Fibroblast of skin of left quadriceps (primary cell): ENCODE measurements at places on chromosomes 7 and 10.
A peak's percentile ranks its signal among the peaks of the same experiment; 100 is the strongest.

DNA sequence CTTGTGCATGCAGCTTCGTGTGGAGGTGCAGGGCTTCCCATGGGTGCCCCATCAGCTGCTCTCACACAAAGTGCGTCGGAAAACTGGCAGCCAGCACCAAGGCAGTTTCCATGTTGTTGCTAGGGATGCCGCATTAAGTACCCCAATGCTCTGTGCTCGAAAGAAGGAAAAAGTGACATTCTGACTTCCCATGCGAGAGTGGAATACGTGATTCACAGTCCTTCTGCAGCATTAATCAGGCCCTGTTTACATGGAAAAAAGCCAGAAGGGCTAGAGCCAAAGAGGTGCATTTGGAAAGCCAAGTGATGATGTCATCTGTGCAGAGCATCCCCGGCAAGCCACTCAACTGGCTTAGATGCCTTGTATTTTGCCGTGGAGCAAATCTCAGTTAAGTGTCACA, 258.3 kb downstream of the GATA3 start:
- no peak for DNase-seq

DNA sequence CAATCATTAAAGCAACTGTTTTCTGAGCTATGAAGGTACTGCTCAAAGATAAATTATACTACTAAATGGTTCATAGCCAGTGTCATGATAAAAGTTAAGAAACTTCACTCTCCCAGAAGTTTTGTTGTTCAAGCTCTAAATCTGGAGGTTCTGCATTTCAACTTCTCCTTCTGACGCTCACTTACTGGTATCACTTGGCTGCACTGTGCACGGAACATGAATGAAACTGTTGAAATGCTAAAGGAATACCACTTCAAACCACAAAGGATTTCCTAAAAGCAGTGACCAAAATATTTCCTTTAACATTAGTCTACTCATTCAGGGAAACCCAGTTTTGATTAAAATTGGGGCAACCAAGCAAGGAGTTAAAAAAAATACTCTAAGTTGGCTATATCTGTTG, 93.6 kb downstream of the UBE2H start:
- DNase-seq, result no peak

DNA sequence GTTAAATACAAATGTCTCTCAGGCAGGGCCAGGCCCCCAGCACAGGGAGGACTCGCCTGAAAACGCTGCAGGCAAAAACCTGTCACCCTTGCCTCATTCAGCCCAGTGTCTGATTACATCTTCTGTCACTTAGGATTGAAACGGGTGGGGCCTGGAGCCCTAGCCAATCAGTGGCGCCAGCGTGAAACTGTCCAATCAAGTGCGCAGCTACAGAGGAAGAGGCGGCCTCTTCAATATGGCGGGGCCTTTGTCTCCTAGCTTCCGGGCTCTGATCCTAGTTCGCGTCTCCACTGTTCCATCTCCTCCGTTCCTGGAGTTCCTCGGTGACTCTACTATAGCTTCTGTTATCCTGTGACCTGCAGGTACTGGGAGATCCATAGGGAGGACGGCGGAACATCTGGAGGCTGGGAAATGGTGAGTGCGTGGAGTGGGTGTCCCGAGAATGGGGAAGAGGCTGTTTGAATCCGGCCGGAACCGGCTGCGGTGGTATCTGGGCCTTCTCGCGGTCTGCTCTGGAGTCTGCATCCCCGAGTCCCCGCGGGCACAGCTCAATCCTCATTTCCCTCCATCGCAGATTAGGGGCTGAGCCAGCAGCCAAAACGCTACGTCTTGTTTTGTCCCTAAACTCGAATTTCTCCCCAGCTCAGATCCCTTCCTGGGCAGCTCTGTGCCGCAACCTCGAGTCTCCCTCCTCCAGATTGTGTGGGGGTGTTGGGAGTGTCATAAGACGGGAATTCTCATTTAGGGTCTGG, at the start of gene ZNF736:
Gene ZNF736, plus strand, starts transcription at position 222 of the 752 bp plus-strand sequence. Its CDS starts 190 bp downstream, at position 412.
- peak; percentile 87 for DNase-seq

DNA sequence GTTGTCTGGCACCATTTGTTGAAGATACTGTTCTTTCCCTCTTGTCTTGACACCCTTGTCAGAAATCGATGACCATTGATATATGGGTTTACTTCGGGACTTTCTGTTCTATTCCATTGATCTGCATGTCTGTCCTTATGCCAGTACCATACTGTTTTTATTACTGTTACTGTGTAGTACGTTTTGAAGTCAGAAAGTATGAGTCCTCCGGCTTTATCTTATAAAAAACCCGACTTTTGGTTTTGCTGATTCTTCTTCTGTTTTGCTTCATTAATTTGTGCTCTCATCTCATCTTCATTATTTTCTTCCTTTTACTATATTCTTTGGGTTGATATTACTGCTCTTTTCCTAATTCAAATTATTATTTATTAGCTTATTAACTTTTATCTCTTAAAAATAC, 52.4 kb downstream of the MAPK8 start:
- DNase-seq, result no peak

GRCh38 chr7:78165454-78165853, 366.9 kb downstream of the PHTF2 start:
- DNase-seq, result no peak

DNA sequence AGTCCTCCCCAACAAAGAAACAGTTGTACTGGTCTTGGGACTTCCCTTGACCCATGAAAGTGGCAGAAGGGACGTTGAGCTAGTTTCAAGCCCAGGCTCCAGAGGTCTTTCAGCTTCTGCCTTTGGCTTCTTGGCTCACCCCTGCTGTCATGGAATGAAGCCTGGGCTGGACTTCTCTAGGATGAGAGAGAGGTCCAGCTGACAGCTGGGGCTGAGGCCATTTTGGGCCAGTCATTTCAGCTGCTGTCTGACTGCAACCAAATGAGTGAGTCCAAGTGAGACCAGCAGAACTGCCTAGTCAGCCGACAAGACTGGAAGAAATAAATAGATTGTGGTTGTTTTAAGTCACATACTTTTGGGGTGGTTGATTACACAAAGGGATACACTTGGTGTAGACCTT, 76.6 kb downstream of the TMEM178B start:
- DNase-seq, result no peak

DNA sequence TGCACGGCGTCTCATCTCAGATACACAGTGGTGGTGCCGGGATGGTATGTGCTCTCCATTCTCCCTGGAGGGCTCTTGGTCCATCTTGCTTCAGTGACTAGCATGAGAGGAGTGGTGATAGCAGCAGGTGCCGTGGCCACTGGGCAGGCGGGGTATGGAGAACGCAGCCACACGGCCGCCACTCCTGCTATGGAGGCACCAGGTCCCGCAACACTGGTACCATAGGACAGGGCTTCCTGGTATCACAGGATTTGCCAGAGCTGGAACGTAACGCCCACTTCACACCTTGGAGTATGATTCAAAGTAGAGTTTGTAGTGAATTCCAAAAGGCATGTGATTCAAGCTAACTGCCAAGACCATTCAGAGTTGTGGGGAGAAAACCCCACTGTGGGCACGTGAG, 284.1 kb downstream of the DPP6 start:
- no peak for DNase-seq

DNA sequence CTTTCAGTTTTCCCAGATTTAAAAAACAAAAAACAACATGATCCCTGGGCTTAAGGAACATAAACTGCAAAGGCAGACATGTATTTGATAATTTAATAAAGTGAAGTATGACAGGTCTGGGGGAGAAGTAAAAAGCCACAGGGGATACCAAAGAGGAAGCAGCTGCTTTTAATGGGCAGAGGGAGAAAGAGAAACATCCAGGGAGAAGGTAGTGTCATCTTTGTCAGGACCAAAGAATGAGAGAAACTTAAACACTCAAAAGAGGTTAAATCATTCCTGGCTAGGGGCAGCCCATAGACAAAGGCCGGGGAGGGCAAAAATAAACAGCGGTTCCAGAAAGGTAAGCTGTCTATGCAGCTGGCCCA, 94.5 kb downstream of the GRB10 start:
- DNase-seq, result no peak

DNA sequence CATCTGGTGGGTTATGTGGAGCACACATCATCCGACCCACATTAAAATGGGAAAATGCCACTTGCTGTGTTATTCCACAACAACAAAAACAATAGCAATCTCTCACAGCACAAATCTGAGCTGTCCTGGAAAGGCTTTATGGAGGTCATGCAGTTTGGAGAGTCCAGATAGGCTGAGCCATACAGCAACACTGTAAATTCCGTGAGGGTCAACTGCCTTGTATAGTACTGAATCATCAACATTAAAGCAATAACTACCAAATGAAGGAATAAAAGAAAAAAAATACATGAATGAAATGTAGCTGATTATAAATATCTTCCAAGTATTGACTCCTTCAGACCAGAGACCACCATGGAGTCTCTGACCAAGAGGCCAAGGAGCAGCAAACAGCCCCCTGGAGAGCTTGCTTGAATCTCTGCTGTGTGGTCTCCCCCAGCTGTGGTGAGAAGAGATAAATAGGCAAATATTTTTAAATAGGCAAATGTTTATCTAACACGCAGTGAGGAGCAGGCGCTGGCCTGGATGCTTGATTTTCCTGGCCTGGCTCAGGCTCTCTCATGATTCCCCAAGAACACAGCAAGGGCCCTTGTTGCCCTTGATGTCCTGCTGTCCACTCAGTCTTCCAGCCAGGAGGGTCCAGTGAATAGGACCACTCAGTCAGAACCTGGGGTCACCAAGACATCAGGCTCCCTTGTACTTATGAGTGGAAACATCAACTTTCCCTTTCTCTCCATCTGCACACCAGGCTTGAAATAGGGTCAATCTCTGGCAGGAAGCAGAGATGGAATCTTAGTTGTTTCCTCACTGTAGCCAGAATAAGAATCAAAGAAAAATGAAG, 1021.3 kb downstream of the XPNPEP1 start:
- no peak for DNase-seq

DNA sequence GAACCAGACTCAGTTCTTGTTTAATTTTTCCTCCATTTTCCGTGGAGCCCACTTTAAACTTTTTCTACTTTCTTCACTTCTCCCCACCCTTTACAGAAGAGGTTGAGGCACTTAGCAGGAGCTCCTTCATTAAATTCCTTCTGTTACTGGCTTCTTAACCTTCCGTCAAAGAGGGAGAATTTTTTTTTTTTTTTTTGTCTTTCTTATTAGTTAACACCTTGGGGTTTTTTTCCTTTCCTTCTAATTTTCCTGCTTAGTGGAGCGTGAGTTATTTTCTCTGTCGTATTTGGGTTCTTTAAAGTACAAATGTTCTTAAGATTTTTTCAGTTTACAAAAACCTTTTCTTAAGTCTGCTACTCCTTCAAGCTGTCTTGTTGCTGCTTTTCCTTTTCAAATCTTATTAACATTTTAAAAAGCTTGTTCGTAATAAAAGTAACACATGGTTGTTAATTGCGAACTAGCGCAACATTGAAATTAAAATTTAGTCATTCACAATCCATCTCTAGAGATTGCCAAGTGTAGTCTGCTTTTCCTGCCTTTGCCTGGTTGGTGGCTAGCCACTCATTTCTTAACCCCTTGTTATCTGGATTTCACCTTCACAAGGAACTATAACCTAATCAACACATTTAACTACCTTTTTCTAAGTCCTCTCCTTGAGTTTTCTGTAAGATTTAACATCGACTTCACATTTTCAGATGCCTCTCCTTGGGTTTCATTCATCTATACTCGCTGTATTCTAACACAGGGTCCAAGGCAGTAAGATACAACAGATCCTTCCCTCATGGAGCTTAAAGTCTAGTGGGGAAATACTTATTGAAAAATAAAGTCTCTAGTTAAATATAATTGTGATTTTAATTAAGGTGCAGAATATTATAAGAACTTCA, 2.0 kb downstream of the BMPR1A start:
- no peak for DNase-seq
